ENCODE measurements at places on chromosomes 6 and 20. TPM values are rescaled to one million over a fixed set of nuclear protein-coding genes. Genes with fewer than 3 reads are reported as not detected.

BTNL2 gene
- total RNA-seq = not detected

DNA sequence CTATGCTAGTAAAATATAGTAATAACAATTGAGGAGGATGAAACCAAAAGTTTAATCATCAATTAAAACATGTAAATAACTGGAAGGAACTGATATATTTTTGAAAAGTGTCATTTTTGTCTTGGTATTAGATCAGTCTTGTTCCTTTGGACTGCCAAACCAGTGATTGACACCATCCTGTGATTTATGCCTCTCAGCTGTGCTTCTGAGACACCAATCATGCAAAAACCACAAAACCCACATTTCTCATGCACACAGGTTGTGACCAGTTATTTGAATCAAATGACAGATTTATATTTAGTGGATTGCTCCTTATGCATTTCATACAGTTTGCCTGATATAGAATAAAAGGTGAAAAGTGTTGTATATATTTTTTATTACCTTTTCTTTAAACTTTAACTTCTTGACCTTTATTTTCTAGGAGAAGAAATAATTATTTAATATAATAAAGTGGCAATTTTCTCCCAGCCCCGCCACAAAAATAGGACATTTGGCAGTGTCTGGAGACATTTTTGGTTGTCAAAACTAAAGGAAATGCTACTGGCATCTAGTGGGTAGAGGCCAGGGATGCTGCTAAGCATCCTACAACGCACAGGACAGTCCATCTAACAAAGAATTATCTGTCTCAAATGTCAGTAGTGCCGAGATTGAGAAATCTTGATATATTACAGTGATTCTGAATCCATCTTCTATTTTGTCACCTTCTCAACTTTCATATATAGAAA lies 383.6 kb downstream of the BCKDHB start:
- DNase-seq = no peak

DNA sequence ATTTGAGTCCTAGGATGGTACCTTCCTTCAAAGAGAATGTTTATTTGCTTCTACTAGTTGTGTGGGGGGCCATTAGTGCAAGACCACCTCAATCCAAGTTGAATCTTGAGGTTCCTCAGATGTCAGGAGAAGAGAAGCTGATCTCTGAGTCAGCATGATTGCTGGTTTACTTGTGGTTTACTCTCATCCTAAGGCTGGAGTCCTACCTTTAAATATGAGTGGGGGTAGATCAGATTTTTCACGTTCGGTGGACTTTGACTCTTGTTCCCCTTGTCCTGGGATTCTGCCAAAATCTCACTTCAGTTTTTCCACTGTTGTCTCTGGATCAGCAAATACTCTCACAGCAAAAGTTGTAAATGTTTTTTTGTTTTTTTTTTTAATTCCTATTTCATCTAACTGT lies 84.6 kb upstream of the F13A1 start:
- DNase-seq = no peak

GRCh38 chr6:117265410-117266256 lies at the start of gene VGLL2:
VGLL2 (plus strand) TSS chr6:117265558; CDS start chr6:117265764, 206 bp downstream.
- DNase-seq = no peak

GRCh38 chr6:71028877-71029252 lies 72.0 kb upstream of the B3GAT2 start:
- DNase-seq = no peak

DNA sequence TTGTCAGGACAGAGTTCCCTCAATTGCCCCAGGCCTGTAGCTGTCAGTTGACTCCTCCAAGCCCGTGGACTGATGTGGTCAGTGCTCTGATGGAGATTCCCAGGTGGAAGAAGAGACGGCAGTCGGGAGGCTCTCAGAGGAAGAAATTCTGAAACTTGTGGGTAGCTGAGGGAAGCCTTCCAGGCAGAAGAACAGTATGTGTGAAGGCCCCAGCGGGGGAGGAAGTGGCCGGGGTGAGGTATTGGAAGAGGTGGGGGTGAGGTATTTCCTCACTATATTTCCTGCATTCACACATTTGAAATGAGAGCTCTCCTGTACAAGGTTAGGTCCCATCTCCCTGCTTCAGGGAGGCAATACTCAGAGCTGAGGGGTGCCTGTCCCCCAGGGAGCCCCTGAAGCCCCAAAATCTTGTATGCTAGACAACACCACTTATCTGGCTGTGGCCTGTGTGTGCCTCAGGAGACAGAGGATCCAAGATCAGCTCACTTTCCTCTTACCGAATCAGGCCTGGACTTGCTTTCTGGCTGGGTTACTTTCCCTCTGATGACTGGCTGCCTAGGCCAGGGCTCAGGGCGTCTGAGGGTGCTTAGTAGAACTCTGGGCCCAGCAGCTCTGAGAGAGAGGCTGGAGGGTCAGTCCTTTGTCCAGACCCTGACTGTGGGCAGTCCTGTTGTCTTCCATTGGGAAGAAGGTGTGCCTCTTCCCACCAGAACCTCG lies 49.3 kb upstream of the MYL9 start:
- no peak for DNase-seq

GRCh38 chr6:47669684-47670513 lies 28.5 kb upstream of the ADGRF4 start:
- no peak for DNase-seq

GRCh38 chr6:41039060-41039998 lies at the start of gene UNC5CL:
UNC5CL (minus strand) TSS chr6:41039221; CDS start chr6:41035074, 4,147 bp downstream.
- no peak for DNase-seq
